H1 (cell line): ENCODE measurements at places on chromosomes 2 and 18. TPM values are rescaled to one million over a fixed set of nuclear protein-coding genes. Genes with fewer than 3 reads are reported as not detected.

RUFY4 gene
- 0.38 and 0.66 TPM in 2 replicates for polyA plus RNA-seq

UGT1A4 gene
- not detected in 2 replicates for polyA plus RNA-seq

MYL12A gene
- polyA plus RNA-seq: 88.4 and 188 TPM in 2 replicates

ALPI gene
- not detected in 2 replicates for polyA plus RNA-seq

NDC80 gene
- polyA plus RNA-seq: 7.3 and 11.0 TPM in 2 replicates

TCF23 gene
- 0.02 TPM in 2 replicates for polyA plus RNA-seq

DNAH6 gene
- 0.05 and 0.06 TPM in 2 replicates for polyA plus RNA-seq

SPEG gene
- polyA plus RNA-seq: 19.9 and 37.1 TPM in 2 replicates

STPG4 gene
- polyA plus RNA-seq: not detected in 2 replicates

TEX44 gene
- 0.06 TPM in 1 of 2 replicates, not detected in the other for polyA plus RNA-seq

MALL gene
- 7.9 and 8.0 TPM in 2 replicates for polyA plus RNA-seq

GCG gene
- not detected in 2 replicates for polyA plus RNA-seq

DQX1 gene
- 1.1 TPM in 2 replicates for polyA plus RNA-seq

TRABD2A gene
- 17.3 and 17.6 TPM in 2 replicates for polyA plus RNA-seq

HOXD3 gene
- polyA plus RNA-seq: not detected in 2 replicates

REG1B gene
- not detected in 2 replicates for polyA plus RNA-seq

CKAP2L gene
- polyA plus RNA-seq: 1.6 and 2.5 TPM in 2 replicates

IL36A gene
- polyA plus RNA-seq: not detected in 2 replicates

TOGARAM2 gene
- polyA plus RNA-seq: 0.42 and 0.63 TPM in 2 replicates

PDE11A gene
- 0.23 and 0.24 TPM in 2 replicates for polyA plus RNA-seq

GYPC gene
- polyA plus RNA-seq: 53.6 and 55.1 TPM in 2 replicates

ANKZF1 gene
- 32.5 and 43.7 TPM in 2 replicates for polyA plus RNA-seq

CFAP221 gene
- polyA plus RNA-seq: 0.05 and 0.14 TPM in 2 replicates

AKAIN1 gene
- polyA plus RNA-seq: not detected in 2 replicates

RAPGEF4 gene
- 1.2 TPM in 2 replicates for polyA plus RNA-seq

CNRIP1 gene
- 5.0 and 7.0 TPM in 2 replicates for polyA plus RNA-seq

MYO7B gene
- 0.05 TPM in 1 of 2 replicates, not detected in the other for polyA plus RNA-seq

C2orf15 gene
- 3.0 and 3.6 TPM in 2 replicates for polyA plus RNA-seq
